NCI-H1436 (cell line): ENCODE measurements at places on chromosomes 16 and 17.

DNA sequence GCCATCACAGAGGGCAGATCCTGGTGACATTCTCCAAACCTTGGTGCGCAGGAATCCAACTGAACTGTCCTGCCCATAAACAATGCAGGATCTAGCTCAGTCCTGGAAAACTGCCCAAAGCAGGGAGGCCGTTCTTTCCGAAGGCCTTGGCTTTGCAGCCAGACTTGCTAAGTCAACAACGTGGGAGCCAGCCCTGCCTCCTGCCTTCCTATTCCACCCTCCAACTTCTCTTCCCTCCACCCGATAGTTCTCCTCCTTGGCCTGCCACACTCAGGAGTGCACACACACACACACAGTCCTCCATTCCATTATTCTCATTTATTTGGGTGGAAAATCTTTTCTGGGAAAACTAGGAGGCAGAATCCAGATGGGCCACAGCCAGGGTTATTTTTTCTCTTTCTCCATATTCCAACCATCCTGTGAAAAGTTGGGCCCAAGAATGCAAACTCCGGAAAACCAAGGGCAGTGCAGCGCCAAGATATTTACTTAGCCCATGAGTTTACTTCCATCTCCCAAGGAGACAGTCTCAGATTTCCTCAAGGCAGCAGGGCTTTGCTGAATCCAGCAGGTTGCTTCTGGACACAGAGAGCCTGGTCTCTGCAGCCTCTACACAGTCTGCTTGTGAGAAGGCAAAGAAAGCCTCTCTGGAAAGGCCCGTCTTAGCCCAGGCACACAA is 15.8 kb downstream of the COPRS start:
- DNase-seq, result no peak

GRCh38 chr17:45091778-45092425 is 30.8 kb downstream of the NMT1 start:
- DNase-seq, result no peak

DNA sequence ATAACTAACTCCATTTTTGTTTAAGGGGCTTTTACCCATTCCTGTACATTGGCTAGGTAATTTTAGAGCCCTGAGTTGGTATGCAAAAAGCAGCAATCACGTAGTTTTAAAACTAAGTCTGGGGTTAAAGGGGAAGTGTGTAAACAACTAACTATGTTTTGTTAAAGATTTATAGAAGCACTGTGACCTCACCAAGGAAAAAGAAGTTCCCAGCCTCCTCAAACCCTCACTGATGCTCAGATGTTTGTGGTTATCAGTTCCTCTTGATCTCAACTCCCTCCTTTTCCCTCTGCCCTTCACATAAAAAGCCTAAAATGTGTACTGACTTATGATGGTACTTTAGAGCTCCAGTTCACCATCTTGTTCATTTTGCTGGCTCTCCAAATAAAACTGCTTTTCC is 119.9 kb upstream of the IRX6 start:
- DNase-seq, result no peak

- no peak for DNase-seq
These were observed 67.5 kb downstream of the CYTH1 start for GRCh38 chr17:78714534-78714933.

- DNase-seq, result no peak
These were observed 5.1 kb upstream of the PERCC1 start for GRCh38 chr16:1425616-1426370.

DNA sequence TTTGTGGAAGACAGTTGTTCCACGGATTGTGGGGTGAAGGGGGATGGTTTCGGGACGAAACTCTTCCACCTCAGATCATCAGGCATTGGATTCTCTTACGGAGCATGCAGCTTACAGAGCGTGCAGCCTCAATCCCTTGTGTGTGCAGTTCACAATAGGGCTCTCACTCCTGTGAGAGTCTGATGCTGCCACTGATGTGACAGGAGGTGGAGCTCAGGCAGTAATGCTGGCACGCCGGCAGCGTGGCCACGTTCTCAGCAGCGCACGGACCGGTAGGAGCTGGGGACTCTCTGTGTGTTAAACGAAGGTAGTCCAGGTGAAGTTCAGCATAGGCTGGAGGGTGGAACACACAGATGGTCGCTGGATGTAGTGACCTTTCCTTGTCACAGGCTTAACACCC is 37.8 kb downstream of the SEC14L1 start:
- no peak for DNase-seq

DNA sequence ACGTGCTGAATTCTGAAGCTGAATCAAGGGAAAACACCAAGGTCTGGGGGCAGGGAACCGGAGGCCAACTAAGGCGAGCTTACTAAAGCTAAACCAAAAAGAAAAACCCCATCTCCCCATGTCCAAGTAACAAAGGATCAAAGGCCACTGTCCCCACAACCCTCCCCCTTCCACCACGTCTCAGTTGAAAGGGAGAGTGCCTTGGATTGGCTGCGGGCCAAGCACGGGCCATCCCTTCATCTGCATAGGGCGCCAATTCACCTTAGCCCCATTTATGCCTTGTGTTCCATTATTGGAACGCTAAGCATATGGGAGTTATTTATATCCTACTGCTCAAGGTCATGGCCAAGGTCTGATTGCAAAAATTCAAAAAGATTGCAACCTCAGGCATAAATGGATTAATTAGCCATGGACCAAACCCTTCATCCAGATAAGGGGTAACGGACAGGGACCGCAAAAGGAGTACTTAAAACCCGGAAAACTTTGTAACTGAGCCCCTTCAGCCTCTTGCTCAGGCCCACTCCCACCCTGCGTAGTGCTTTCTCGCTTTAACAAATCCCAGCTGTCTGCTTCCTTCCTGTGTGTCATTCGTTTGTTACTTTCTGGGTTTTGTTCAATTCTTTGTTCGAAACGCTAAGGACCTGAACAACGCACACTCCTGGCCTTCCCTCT is 740 bp upstream of the ATP6V0D1 start:
- peak; percentile 44 for DNase-seq

GRCh38 chr17:69451416-69452394 is 37.2 kb downstream of the MAP2K6 start:
- DNase-seq, result no peak

DNA sequence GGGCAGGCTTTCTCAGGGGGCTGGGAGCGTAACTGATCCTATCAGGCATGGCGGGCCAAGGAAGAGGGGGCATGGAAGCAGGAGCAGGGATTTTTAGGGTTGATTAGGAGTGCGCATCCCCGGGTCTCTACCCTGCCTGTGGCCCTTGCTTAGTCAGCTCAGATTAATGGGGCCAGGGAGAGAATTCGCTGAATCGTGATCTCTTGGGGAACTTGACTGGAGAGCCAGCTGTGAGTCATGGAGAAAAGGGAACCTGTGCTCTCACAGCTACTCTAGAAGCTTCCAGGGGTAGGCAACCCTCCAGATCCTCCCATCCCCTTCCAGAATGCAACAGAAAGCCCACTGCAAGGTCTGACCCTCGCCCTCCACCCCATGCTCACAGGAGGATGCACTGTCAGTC is 3.6 kb downstream of the FOXN1 start:
- no peak for DNase-seq

GRCh38 chr17:50830994-50831393 is 4.4 kb upstream of the WFIKKN2 start:
- DNase-seq, result no peak

GRCh38 chr16:22862046-22862445 is 48.1 kb downstream of the HS3ST2 start:
- DNase-seq, result no peak

GRCh38 chr16:74297145-74297665 is 591 bp downstream of the PSMD7 start:
- DNase-seq, result no peak

DNA sequence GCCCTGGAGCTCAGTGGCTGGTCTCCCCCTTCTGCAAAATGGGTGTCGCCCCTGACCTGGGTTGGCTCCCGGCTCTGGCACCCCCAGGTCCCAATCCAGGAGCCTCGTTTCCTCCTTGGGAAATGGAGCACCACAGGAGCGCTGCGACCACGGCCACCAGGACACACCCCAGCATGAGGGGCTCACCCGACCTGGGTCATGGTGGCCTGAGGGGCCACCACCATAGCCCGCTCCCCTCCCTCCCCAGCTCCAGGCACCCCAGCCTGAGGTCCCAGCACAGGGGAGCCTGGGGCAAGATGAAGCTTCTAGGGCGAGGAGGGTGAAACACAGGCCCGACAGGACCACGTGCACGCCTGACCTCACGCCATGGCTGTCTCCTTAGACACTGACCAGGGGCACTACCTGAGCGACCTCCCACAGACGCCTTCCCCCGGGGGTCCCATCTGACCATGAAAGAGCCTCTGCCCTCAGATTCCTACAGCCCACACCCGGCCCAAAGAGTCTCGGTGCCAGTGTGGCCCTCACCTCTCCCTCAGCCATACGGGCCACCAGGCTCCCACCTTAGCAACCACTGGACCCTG is 11.8 kb downstream of the BCAR1 start:
- DNase-seq, result no peak

- DNase-seq, result no peak
These were observed 188.9 kb downstream of the IRF8 start for GRCh38 chr16:86087896-86088230.

DNA sequence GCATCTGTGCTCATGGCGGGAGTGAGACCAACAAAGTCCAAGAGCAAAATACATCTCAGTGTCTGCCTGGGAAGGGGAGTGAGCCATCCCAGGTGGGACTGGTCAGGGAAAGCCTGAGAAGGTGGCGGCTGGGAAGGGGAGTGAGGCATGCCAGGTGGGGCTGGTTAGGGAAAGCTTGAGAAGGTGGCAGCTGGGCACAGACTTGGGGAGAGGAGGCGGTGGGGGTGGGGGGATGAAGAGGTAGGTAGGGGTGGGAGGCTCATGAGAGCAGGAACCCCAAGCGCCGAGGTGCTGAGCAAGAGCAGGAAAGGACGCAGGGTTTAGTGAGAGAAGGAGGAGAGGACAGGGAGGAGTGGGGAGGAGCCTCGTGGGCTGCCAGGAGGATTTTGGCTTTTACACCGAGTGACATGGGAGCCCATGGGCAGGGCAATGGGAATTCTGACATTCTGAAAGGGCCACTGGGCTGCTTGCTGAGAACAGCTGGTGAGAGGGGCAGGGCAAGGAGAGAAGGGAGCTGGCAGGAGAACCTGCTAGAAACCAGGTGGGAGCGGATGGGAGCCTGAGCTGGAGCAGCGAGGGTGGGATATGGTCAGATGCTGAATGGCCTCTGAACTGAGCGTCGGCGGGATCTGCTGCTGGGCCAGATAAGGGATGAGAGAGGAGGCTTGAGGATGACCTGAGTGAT is 256.1 kb upstream of the RPL38 start:
- no peak for DNase-seq

DNA sequence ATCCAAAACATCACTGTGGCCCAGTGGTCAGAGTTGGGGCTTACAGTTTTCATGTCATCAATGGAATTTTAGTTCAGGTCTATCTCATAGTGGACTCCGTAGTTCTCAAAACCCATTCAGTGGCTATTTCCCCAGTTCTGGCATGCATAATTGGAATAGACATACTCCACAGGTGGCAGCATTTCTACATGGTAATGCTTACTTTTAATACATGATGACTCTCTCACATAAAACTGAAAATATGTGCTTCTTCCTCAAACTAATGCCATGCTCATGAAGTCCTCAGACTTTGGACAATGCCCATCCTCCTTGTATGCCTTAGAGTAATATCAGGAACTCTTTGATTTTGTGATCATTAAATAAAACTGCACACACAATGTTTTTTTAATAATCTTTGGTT is 857.4 kb upstream of the GOT2 start:
- no peak for DNase-seq

- no peak for DNase-seq
These were observed 24.5 kb downstream of the NQO1 start for GRCh38 chr16:69701866-69702265.

- no peak for DNase-seq
These were observed 139.4 kb downstream of the CPPED1 start for GRCh38 chr16:12664164-12664733.

DNA sequence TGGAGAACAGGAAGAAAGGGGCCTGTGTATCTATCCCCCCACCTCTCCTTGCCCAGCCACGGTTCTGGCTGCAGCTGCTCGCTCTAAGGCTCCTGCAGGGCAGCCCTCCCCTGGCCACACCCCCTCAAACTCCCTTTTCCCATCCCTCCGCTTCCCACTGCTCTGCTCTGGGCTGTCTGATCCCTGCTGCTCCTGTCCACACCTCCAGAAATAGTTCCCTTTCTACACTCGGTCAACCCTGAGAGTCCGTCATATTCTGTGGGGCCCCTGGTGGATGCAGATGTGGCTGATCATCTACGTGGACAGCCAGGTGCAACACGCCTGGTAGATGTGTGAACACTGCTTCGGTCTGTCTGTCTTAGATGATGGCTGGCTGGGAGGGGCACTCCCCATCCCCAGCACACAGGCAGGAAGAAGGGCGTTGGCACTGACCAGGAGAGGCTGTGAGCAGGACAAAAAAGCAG is 19.3 kb upstream of the KRT19 start:
- no peak for DNase-seq

DNA sequence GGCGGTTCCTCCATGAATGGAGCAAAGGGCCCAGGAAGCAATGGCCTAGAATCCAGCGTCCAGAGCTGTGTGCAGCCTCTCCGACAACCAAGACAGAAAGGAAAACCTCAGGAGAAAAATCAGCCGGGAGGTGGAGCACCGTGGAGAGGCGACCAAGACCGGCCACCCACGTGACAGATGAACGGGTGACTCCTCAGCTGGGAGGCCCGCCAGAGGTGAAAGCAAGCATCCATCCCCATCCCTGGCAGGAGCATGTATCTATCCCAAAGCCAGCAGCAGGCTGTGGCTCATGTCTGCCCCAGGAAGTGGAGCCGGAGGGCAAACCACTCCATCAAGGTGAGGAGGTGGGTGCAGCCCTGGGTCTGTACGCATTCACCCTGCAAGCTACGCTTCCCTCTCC is 52.1 kb downstream of the FOXL1 start:
- DNase-seq, result no peak

- peak; percentile 15 for DNase-seq
These were observed 79.3 kb downstream of the VMP1 start for GRCh38 chr17:59786536-59787319.
